ENCODE measurements at places on chromosomes 6 and 20. TPM values are rescaled to one million over a fixed set of nuclear protein-coding genes. Genes with fewer than 3 reads are reported as not detected.
A peak's percentile ranks its signal among the peaks of the same experiment; 100 is the strongest.

Gene CLPSL1
- not detected for polyA plus RNA-seq

Gene GRM1
- polyA plus RNA-seq = not detected

Gene ZSCAN23
- polyA plus RNA-seq = not detected

GRCh38 chr6:36216559-36216958 is 20.0 kb downstream of the BRPF3 start:
- H3K27me3 ChIP-seq = no peaks in the 10 kb centered on the region
- no peak overlapping the region for H3K27ac ChIP-seq
- DNase-seq = no peak
- no peak overlapping the region for H3K4me3 ChIP-seq
- peaks cover 68% of the 10 kb centered on the region for H3K36me3 ChIP-seq
- no peaks in the 10 kb centered on the region for H3K4me1 ChIP-seq

DNA sequence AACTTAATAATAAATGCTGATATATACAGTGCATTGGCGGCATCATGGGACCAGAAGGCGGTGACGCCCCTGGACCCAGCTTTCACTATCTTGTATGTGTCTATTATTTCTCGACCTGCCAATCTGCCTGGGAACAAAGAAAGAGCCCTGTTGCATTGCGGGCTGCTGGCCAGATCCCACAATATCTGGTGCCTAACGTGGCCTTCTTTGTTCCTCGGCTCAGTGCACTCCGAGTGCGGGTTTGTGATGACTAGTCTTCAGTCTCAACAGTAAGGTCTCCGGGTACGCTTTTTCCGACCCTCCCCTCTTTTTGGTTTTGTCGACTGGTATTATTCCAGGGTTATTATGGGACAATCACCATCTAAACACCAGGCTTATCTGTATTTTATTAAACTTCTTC is 291.5 kb downstream of the TBC1D32 start:
- H3K36me3 ChIP-seq = no peaks in the 10 kb centered on the region
- H3K27ac ChIP-seq = no peak overlapping the region
- H3K4me1 ChIP-seq = no peaks in the 10 kb centered on the region

- no peak for DNase-seq
- no peaks in the 10 kb centered on the region for H3K27me3 ChIP-seq
- no peak overlapping the region for H3K4me3 ChIP-seq
- H3K36me3 ChIP-seq = no peaks in the 10 kb centered on the region
- no peak overlapping the region for H3K27ac ChIP-seq
Observed at GRCh38 chr20:47730744-47731143, 54.5 kb downstream of the SULF2 start.

- no peak overlapping the region for H3K4me3 ChIP-seq
- H3K36me3 ChIP-seq = no peaks in the 10 kb centered on the region
- H3K27ac ChIP-seq = no peak overlapping the region
Observed at GRCh38 chr6:169803271-169803811, 51.9 kb downstream of the ERMARD start.

DNA sequence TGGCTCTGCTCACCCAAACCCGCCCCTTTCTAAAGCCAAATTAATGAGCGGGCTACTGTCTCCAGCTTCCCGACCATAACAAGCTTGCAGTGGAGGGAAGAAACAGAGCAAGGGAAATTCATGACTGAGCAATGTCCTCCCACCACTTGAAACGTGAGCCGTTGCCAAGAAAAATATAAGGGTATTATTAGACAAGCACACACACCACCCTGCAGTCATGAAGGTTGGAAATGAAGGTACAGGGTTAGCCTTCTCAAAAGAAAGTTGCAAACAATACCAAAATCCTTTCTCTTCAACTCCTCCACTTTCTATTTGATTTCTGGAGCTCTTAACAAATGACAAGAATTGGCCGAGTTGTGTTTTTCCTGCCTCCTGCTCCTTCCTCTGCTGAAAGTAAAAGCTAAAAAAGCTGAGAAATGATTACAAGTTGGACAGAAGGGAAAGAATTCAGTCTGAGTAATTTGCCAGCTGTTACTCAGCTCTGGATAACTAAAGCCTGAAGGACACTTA is 151.1 kb upstream of the B3GAT2 start:
- no peak overlapping the region for H3K4me3 ChIP-seq
- no peak overlapping the region for H3K27ac ChIP-seq
- H3K4me1 ChIP-seq = no peaks in the 10 kb centered on the region
- no peaks in the 10 kb centered on the region for H3K27me3 ChIP-seq

DNA sequence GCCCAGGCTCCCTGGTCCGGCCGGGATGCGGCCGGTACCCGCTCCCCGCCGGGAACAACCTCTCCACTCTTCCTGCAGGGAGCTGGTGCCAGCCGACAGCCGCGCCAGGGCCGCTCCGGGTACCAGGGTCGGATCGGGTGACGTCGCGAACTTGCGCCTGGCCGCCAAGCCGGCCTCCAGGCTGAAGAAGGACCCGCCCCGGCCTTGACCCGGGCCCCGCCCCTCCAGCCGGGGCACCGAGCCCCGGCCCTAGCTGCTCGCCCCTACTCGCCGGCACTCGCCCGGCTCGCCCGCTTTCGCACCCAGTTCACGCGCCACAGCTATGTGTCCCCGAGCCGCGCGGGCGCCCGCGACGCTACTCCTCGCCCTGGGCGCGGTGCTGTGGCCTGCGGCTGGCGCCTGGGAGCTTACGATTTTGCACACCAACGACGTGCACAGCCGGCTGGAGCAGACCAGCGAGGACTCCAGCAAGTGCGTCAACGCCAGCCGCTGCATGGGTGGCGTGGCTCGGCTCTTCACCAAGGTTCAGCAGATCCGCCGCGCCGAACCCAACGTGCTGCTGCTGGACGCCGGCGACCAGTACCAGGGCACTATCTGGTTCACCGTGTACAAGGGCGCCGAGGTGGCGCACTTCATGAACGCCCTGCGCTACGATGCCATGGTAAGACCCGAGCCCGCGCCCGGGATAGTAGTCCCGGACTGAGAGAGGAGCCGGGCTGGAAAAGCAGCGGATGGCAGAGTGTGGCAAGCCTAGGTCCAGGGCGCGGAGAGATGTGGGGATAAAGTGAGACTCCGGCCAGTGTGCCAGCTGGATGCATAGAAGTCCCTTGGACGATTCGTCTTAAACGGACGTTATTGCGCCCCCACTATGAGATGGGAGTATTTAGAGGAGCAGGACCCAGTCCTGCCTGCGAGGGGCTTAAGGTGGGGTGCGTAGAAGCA is at the start of gene NT5E:
Gene NT5E, plus strand, starts transcription at position 266 of the 942 bp plus-strand sequence. Its CDS starts 57 bp downstream, at position 323.
- H3K4me3 ChIP-seq = peak within 1 kb of the TSS; percentile 53
- peaks cover 32% of the 10 kb centered on the region for H3K27me3 ChIP-seq
- peaks cover 15% of the 10 kb centered on the region for H3K4me1 ChIP-seq
- H3K27ac ChIP-seq = no peak within 1 kb of the TSS
- H3K36me3 ChIP-seq = no peaks in the 10 kb centered on the region

DNA sequence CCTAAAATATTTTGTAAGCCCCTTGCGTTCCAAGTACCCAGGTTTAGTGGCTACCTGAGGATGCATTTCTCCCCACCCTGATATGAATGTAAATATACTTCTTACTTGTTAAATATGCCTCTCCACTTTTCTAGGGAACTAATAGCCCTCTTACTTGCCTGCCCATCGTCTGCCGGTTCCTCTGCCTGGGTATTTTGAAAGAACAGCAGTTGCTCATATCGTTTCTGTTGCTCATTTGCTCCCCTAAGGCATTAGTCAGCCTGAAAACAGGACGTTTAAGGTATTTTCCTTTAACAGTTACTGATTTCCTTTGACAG is 141.3 kb upstream of the CARMIL1 start:
- no peak for DNase-seq
- no peaks in the 10 kb centered on the region for H3K27me3 ChIP-seq
- H3K4me3 ChIP-seq = peak overlapping the region; percentile 98
- H3K4me1 ChIP-seq = peaks cover 35% of the 10 kb centered on the region

- no peak overlapping the region for H3K4me3 ChIP-seq
- no peak for DNase-seq
- peaks cover 56% of the 10 kb centered on the region for H3K36me3 ChIP-seq
- H3K4me1 ChIP-seq = no peaks in the 10 kb centered on the region
- no peak overlapping the region for H3K27ac ChIP-seq
Observed at GRCh38 chr6:43621836-43622180, 7.3 kb downstream of the GTPBP2 start.

Measured in CD4-positive, CD25-positive, alpha-beta regulatory T cell (primary cell).